ENCODE measurements at places on chromosomes 4 and X.
A peak's percentile ranks its signal among the peaks of the same experiment; 100 is the strongest.

DNA sequence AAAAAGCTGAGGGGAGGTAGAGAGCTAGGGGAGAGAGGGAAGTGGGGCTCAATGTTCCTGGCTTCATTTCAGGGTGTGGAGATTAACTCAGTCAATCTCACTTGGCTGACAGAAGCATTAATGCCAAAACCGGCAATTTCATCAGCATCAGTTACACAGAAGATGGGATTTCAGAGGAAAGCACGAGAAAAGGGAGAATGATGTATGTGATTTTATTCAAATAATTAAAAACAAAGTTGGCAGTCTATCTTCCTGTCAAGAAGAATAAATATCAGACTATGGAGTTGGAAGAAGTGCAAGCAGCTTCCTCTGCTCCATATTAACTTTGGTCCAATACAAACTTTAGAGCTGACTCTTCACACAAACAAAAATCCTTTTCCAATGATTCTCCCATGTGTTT lies 29.6 kb upstream of the HCCS start:
- no peak for DNase-seq

DNA sequence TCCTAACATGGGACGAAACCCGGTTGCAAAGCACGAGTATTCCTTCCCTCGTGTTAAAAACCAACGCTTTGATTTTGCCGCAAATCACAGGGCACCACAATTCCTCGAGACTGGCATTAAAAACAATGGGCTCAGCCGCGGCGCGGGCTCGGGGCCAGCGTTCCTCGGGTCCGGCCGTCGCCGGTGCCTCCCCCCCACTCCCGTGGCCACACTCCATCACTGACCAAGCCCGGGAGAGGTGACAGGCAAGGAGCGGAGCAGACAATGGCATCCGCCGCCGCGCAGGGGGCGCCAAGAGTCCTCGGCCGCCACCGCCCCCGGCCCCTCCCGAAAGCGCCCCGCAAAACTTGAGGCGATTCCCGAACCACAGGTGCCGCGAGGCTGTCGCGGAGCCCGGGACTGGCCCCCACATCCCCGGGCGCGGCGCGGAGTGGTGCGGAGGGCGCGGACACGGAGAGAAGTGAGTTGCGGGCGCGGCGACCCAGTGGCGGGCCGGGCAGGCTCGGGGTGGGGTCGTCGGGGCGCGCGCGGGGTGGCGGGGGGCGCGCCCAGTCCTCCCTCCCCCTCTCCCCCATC lies 445 bp downstream of the AP1S2 start:
- DNase-seq = peak; percentile 37

DNA sequence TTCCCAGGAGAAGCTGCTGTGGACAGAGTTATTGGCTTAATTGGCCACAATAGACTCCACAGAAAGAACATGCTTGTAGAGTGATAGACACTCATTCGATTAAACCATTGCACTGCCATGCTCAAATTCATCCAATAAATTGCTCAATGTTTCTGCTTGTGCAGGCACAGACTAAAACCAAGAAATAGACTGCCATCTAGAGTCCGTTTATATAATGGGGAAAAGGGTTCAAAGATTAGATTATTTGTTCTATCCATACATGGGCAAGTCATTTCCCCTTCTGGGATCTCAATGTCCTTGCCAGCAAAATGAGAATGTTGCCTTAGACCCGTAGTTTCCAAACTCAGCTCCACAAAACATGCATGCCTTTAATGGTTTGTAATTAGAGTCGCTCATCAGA lies 8.7 kb downstream of the SMIM10 start:
- DNase-seq = peak; percentile 51

- no peak for DNase-seq
These were observed at the start of gene CACNA1F for GRCh38 chrX:49233176-49233575. Gene CACNA1F (minus strand): TSS chrX:49233340. CDS start chrX:49233309, 31 bp downstream.

DNA sequence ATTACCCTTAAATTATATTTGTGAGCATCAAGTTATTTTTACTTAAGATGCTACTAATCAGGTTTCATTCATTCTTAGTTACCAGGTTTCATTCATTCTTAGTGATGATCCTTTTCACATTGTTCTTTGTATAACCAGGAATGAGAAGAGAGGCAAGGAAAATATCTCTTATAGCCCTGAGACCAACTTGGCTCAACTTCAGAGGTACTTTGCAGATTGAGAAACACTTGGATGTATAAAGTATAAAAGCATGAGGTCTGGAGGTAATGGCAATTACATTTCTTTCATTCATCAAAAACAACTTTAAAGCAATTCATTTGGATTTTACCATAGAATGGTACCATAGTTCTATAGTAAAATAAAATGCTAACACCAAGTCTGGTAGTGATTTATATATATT lies 231.0 kb downstream of the PRDM5 start:
- no peak for DNase-seq

- DNase-seq = no peak
These were observed 106.3 kb downstream of the FAM53A start for GRCh38 chr4:1577822-1578217.

DNA sequence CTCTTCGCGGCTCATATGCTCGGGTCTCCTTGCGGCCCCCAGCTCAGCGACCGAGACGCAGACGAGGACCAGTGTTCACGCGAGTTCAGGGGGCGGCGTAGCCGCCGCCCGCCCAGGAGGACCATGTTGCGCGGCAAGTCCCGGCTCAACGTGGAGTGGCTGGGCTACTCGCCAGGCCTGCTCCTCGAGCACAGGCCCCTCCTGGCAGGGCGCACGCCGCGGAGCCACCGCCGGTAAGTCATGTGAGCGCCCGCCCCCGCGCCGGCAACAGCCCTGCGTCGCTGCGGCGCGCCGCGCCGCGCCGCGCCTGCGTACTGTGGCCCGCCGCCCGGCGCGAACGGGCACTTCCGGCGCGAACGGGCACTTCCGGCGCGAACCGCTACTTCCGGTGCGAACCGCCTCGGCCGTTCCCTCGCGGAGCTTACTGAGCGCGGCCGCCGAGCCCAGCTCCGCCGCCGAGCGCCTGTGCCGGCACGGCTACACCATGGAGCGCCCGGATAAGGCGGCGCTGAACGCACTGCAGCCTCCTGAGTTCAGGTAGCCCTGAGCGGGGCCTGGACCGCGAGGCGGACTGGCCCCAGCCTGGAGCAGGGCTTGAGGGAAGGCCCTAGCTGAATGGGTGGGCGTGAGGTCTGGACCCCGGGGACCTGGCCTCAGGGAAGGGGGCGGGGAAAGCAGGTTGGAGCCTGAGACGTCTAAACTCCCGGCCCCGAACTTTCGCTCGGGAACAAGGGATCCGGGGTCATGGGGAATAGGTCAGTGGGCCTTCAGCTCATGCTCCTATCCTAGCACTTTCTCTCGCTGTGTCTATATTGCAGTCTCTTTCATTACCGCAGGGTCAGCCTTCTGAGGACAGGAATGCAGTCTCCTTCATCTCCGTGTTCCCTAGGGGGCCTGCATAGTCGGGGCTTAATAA lies at the start of gene VMA21:
TSS of gene VMA21 (plus strand) at position 382 of the 916 bp plus-strand sequence. CDS start at position 485, 103 bp downstream.
- DNase-seq = peak; percentile 86

- DNase-seq = no peak
These were observed 113.8 kb downstream of the SYNPO2 start for GRCh38 chr4:119002476-119002875.

DNA sequence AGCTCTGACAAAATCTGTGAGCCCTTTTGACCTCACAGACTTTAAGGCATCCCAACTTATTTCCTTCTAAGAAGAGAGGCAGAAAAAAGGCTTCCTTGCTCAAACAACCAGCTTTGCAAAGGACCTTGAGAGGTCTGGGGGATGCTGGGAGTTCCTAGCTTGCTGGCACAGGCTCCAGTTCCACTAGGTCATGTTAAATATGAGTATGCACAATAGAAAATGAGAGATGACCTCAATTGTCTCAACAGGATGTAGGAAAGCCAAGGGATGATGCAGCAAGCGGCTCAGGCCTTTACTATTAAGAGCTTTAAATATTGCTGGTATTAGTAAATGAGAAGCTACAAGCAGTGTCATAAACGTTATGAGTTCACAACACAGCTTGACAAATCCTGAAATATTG lies 13.3 kb upstream of the ZNF827 start:
- DNase-seq = no peak

DNA sequence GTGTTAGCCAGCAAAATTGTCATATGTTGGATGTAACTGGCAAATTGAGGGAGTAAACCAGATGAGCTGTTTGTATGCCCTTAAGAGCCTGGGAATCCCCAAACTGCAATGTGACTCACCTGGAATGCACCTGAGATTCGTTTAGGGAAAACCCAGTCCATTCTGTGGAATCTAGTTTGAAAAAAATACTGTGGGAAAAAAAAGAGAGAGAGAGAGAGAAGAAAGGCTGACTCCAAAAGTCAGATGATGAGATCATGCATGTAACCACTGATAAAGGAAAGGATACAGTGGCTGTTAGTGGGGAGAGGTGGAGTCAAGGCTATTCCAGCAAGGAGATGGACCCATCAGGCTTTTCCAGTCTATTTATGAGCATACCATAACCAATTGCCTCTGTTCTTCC lies 48.5 kb downstream of the SLC9A7 start:
- no peak for DNase-seq

All from A673 (cell line).